ENCODE measurements at places on chromosomes 16 and 17. TPM values are rescaled to one million over a fixed set of nuclear protein-coding genes. Genes with fewer than 3 reads are reported as not detected.

The TPSD1 gene
- total RNA-seq, result not detected

The KLHL10 gene
- total RNA-seq, result not detected

The EFNB3 gene
- total RNA-seq, result 14.1 TPM

The GFAP gene
- not detected for total RNA-seq

The C17orf100 gene
- total RNA-seq, result 2.7 TPM

The TM4SF5 gene
- not detected for total RNA-seq

The WFDC1 gene
- total RNA-seq, result 0.15 TPM

The MAF gene
- 1.9 TPM for total RNA-seq

- no peak for DNase-seq
Measured at GRCh38 chr17:5194346-5194745, 2.7 kb upstream of the ZNF594 start.

DNA sequence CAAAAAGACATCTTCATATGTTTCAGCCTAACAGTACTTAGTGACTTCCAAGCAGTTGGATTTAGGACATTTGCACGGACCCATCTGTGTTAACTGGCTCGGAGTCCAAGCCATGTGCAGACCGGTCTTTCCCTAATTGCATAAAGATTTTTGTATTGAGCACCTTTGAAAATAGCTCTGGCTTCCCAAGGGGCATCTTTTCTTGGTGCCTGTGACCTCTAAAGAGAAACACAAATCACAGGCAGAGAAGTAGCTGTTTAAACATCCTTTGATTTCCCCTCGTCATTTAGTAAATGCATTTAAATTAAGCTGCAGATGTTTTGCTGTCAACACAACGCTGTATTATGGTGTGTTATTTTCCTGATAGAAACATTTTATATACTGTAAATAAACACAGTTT is 288.2 kb upstream of the SALL1 start:
- no peak for DNase-seq

GRCh38 chr17:7704601-7705268 is at the start of gene EFNB3:
EFNB3 (plus strand) TSS chr17:7705202; CDS start chr17:7705599, 397 bp downstream.
- DNase-seq, result peak; percentile 94

DNA sequence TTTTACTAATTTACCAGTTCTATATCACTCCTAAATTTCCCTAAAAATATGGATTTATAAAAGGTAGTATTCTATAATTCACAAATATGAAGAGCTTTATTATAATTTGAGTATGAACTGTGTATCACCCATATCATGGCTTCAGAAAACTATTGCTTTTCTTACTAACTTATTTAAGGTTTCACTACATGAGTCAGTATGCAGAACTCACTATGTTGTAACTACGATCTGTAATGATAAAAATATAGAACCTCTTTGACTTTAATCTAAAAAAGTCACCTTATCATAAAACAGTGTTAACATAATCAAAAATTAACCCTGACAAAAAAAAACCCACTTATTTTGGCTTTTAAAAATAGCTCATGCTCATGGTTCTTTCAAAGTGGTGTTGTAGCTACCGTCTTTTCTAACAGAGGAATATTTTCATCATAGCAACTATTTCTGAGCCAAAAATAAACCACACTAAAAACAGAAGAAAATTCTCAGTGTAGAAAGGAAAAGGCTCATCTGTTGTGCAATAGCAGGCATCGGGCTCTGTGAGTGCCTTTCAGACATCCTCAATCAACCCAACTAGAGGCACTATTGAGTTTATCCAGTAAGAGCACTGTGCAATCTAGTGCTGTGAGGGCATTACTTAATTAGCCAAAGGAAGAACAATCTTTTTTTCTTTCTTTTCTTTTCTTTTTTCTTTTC is 42.1 kb downstream of the ITGAM start:
- no peak for DNase-seq

DNA sequence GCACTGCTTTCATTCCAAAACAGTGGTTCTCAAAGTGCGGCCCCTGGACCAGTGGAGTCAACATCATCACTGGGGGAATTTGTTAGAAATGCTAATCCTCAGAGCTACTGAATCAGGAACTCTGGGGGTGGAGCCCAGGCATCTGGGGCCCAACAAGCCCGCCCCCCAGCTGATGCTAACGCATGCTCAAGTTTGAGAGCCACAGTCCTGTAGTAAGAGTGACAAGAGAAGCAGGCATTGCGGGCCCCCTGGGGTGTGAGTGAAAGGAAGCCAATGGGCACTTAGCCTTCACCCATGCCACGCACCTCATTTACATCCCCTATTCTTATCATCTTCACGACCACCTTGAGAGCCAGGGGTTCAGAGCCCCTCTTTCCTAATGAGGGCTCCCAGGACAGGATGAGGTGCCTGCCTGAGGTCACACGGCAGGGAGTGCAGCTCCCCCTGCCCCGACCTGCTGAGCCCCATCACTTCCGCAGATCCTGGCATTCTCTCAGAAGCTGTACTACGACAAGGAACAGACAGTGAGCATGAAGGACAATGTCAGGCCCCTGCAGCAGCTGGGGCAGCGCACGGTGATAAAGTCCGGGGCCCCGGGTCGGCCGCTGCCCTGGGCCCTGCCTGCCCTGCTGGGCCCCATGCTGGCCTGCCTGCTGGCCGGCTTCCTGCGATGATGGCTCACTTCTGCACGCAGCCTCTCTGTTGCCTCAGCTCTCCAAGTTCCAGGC is 9.1 kb downstream of the CA4 start:
- peak; percentile 85 for DNase-seq

GRCh38 chr16:19872179-19872863 is 12.3 kb downstream of the GPRC5B start:
- no peak for DNase-seq

GRCh38 chr17:8326511-8327302 is 12.9 kb upstream of the ODF4 start:
- peak; percentile 85 for DNase-seq

DNA sequence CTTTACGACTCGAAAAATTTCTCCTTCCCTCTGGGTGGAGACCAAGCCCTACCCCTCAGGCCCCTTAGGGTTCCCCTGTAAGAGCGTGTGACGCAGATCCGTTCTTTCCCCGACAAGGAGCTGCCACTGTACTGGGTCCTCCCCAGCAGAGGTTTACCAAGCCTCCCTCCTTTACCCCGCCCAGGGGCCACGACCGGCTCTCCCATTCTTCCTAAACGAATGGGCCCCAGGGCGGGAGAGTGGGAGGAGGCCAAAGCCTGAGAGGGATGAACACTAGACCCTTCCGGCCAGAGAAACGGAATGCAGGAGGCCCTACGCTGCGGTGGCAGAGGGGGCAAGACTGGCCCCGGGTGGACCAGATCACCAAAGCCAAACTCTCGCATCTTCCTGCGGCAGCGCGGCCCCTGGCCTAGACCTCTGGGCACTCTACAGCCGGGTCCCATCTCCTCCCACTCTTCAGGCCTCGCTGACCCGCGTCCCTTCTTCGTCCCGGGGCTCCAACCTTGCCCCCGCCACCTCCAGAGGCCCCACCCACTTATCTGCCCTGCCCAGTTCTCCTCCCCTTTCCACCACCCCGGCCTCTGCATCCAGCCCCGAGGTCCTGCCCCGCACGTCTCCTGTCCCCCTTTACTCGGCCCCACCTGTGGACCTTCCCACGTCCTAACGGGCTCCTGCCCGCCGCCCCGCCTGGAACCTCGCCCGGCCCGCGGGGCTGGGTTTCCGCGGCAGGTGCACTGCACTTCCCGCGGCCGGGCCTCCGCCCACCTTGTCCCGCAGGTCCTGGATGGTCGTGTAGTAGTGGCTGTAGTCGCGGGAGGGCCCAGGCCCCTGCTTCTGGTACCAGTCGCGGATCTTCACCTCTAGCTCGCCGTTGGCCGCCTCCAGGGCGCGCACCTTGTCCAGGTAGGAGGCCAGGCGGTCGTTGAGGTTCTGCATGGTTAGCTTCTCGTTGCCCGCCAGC is 765 bp downstream of the KRT19 start:
- peak; percentile 84 for DNase-seq

GRCh38 chr17:499951-500461 is 147.4 kb upstream of the RPH3AL start:
- no peak for DNase-seq

- DNase-seq, result no peak
Measured at GRCh38 chr17:26775219-26775822, 518.6 kb upstream of the WSB1 start.

GRCh38 chr16:87308826-87309225 is 8.4 kb downstream of the C16orf95 start:
- DNase-seq, result no peak

- peak; percentile 43 for DNase-seq
Measured at GRCh38 chr16:48350736-48351135, 34.5 kb downstream of the SIAH1 start.

- no peak for DNase-seq
Measured at GRCh38 chr16:57432505-57432904, 14.7 kb downstream of the CIAPIN1 start.

- DNase-seq, result no peak
Measured at GRCh38 chr17:28758411-28759121, 14.8 kb downstream of the TRAF4 start.

- DNase-seq, result peak; percentile 89
Measured at GRCh38 chr17:50198026-50198669, 3.3 kb downstream of the COL1A1 start.

- DNase-seq, result no peak
Measured at GRCh38 chr17:57550668-57551315, 194.3 kb downstream of the CCDC182 start.

- DNase-seq, result peak; percentile 70
Measured at GRCh38 chr17:81221842-81222619, 734 bp downstream of the CEP131 start.

DNA sequence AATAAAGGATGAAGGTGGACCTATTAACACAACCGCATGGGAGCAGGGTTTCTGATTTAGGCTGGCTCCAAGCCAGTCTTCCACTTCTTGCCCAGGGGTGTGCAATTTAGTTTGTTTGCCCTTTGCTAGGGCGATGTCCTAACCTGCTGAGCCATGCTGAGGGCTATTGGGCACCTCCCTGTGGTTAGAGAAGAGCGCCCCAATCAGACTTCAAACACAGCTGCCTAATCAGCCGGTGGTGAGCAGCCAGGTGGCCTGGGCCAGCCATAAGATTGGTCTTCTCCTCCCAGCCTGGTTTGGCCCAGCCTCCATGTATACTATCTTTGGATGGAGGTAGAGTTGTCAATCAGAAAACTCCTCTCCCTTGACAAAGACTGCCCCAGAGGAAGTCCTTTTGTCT is 15.7 kb downstream of the TMEM94 start:
- DNase-seq, result no peak

DNA sequence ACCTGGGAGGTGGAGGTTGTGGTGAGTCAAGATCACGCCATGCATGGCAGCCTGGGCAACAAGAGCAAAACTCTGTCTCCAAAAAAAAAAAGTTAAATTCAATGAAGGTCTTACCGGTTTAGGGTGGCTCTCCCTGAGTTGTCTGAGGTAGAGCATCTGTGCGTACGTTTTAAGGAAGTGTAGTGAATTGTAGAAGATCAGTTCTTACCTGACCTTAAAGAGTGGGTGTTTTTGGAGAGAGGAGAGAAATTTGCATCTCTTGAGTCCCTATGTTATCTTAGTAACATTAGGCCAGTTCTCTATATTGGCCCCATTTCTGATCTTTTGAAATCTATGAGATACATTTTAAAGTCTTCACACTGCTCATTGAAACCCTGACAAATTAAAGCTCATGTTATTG is 56.2 kb downstream of the ELAC2 start:
- no peak for DNase-seq

All from endodermal cell (in vitro differentiated cells).